ENCODE measurements at places on chromosomes 13 and 19.

- DNase-seq: no peak
Observed at GRCh38 chr19:3176715-3177501, 1.7 kb upstream of the S1PR4 start.

- no peak for DNase-seq
Observed at GRCh38 chr13:114096031-114096485, 36.4 kb downstream of the RASA3 start.

GRCh38 chr19:44517146-44517545 lies 12.3 kb downstream of the CEACAM20 start:
- DNase-seq: no peak

DNA sequence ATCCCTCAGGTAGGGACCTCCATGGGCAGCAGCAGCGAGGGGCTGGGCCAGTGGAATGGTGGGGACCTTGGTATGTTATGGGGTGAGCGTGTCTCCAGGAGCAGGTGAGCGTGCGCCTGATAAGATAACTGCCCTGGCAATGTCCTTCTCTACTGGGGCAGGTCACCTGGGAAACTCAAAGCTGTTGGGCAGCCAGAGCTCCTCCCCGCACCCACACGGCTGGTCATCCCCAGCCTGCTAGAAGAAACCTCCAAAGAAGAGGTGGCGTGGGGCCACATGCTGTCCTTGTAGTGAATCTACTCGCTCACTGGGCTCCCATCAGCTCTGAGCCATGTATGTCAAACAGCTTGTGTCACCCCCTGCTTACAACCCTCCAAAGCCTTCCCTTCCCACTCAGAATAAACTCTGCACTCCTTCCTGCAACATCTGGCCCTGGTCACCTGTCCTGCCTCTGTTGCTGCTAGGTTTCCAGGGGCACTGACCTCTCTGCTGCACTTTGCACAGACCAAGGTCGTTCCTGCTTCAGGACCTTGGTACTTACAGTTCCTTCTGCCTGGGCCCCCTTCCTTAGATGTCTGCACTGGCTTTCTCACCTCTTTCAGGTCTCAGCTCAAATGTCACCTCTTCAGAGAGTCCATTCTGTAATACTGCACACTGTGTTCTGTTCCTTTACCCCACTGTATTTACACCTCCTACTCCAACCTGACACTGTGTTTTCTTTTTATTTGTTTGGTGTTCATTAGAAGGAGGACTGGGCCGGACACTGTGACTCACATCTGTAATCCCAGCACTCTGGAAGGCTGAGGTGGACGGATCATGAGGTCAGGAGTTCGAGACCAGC lies 1.8 kb upstream of the ATP4A start:
- DNase-seq: no peak

DNA sequence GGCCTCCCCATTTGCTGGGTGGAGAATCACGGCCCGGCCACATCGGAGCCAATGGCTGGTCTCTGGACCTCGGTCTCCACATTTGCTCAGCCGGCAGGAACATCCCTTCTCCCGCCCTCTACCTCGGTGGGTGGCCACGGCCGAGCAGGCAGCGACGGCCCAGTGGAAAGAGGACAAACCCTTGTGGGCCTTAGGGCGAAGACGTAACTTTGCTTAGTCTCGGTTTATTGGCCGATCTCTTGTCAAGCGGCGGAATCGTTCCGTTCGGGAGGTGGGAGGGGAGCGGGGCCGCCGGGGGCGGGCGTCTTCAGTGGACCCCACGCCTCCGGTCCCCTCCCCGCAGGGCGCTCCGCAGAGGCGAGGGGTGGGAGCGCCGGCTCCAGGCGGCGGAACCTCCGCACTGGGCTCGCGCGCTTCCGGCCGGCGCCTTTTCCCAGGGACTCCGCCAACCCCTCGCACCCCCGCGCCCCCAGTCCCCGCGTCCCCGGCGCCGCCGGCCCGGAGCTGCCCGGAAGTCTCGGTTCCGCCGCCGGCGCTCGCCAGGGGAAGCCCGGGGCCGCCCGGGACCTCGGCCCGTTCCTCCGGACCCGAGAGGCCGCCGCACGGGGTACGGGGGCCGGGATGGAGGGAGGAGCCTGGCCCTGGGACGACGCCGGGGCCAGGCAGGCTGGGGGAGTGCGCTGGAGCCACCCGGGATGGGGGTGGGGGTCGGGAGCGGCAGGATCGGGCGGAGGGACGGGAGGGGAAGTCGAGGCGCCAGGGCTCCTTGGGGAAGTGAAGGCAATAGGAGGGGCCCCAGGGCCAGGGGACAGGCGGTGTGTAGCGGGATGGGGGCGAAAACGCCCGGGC lies at the start of gene ZNF580:
TSS of gene ZNF580 (plus strand) at position 426 of the 849 bp plus-strand sequence. CDS start 1,507 bp downstream, outside the sequence.
- DNase-seq: no peak

DNA sequence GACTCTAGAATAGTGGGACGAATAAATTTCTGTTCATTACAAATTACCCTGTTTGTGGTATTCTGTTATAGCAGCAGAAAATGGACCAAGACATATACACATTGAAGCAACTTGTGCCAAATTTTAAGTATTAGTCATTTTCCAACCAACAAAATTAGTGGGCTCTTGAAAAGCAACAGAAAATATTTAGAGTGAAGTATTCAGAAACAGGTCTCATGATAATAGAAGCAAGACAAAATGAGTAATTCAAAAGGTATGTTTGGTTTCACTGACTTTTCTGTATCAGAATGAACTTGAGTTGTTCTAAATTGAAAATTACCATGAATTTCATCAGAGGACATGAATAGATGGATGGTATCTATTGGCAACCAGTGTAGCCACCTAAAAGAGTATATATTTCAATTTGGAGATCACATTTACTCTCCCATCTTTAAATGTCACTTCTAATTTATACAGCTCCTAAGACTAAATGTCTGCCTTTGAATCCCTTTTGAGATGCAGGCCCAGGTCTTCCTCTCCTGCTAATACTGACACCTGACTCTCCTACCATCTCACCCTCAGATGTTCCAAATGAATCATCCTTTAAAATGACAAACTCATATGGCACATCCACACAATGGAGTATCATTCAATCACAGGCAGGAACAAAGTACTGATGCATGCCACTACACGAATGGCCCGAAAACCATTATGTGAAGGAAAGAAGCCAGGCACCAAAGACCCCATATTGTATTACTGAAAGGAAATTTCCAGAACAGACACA lies 40.7 kb upstream of the DOCK9 start:
- no peak for DNase-seq

GRCh38 chr19:1322198-1322981 lies 36.7 kb downstream of the EFNA2 start:
- no peak for DNase-seq

DNA sequence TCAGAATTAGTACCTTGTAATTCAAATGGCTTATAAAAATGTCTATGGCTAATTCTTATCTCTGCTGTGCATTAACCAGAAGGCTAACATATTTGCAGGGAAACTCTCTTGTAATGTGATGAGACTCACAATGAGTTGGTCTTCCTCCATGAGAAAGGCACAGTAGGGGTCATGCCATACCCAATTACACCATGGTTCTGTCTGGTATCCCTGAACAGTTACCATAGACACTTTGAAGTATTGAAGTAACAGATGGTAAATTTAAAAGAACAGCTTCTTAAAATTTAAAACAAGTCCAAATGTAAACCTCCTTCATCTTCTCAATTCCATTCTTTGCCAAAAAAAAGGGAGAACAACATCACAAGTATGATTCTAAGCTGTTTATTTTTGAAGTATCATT lies 22.6 kb upstream of the SLAIN1 start:
- no peak for DNase-seq

DNA sequence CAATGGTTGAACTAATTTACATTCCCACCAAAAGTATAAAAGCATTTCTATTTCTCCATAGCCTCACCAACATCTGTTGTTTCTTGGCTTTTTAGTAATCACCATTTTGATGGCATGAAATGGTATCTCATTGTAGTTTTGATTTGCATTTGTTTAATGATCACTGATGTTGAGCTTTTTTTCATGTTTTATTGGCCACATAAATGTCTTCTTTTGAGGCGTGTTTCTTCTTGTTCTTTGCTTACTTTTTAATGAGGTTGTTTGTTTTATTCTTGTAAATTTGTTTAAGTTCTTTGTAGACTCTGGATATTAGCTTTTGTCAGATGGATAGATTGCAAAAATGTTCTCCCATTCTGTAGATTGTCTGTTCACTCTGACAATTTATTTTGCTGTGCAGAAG lies 28.2 kb downstream of the ZNF714 start:
- DNase-seq: no peak

GRCh38 chr19:35856546-35857149 lies at the start of gene KIRREL2:
KIRREL2 (plus strand) TSS chr19:35856911; CDS start chr19:35857120, 209 bp downstream.
- DNase-seq: no peak

- no peak for DNase-seq
Observed at GRCh38 chr19:14519860-14520407, 1.7 kb upstream of the DNAJB1 start.

- DNase-seq: no peak
Observed at GRCh38 chr13:41827507-41828213, 133.2 kb downstream of the VWA8 start.

DNA sequence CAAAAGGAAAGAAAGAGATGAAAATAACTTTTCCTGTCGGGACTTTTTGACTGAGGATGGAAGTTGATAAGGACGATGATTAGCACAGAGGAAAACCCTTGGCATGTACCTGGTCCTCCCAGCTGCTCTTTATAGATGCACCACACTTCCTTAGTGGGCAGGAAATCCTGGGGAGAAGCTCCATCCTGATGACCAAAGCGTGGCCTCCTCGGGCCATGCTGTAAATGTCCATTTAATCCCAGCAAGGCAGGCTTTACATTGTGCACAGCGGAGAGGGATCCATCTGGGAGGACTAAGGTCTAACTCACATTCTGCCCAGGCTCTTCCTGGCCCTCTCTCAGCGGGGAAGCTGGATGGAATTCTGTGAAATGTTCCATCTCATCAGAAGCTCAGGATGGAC lies 113.5 kb downstream of the COL4A2 start:
- no peak for DNase-seq

GRCh38 chr13:93853912-93854311 lies 625.6 kb downstream of the DCT start:
- DNase-seq: no peak

DNA sequence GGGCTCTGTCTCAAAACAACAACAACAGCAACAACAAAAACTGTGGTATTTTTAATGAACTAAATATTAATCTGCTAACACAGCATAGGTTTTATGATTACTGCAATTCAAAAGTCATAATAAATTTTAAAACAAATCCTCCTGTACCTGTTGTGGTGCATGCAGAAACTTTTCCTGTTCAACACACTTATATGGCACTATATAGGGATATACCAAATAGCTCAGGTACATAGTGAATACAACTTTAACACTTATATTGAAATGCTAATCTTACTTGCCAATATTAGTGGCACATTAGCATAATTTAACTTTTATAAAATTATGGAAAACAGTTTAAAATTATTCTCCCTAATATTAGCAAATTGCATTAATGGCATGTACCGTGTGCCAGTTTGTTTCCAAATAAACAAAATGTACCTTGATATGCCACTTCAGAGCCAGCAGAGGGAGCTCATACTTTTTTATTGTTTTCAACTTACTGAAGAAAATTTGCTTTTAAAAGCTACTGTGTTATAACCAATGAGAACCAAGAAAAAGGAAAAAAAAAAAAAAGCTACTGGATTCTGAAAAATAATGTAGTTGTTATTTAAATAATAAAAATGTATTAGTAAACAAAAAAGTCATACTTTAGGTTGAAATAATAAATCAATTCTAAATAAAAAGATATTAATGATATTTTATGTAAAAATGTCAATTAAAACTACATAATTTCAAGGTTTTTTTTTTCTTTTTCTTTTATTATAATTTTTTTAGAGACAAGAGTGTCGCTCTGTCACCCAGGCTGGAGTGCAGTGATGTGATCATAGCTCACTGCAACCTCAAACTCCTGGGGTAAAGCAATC lies 18.0 kb upstream of the RBM26 start:
- DNase-seq: no peak

DNA sequence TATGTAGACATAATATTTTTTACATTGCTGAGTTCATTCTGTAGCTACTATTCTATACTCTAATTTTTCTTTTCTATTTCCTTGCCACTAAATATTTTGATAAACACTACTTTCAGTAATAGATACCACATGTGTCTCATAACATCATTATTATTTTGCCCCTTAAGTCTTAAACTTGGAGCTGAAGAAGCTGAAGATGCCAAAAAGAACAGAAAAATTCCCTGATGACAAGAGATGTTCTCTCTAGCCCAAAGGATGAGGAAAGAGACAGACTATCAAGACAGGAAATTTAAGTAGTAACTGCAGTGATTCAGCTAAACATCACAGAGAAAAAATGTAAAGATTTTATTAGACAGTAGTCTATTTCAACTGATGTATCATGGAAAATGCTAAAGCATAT lies 322.0 kb upstream of the KLHL1 start:
- no peak for DNase-seq

GRCh38 chr13:50106559-50106958 lies 91.3 kb downstream of the KCNRG start:
- DNase-seq: no peak

DNA sequence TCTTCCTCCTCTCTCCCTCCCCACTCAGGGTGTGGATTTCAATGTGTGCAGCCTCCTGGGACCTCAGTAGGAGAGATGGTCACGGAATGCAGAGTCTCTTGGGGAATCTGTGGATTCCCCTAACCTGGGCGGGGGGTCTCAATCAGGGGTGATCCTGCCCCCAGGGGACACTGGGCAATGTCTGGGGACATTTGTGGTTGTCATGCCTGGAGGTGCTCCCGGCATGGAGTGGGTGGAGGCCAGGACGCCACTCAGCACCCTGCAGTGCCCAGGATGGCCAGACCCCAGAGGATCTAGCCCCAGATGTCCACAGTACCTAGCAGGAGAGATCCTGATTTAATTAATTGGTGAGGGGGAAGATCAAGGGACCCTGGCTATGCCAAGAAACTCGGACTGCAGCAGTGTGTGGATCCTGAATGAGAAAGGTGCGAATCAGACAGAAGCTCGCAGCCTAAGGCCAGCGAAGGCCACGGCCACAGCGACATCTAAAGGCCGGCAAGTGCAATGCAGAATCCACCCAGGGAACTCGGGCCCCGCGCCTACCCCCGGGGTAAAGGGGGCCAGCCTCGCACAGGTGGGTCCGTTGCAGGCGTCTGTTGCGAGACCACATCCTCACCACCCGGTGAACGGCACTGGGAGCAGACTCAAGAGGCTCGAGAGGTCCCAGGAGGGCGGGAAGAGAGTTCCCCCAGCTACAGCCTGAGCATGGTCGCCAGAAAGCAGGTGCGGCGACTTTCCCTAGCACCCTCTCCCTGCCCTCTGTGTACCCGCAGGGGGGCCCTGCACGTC lies 88.8 kb downstream of the GNG7 start:
- DNase-seq: no peak

DNA sequence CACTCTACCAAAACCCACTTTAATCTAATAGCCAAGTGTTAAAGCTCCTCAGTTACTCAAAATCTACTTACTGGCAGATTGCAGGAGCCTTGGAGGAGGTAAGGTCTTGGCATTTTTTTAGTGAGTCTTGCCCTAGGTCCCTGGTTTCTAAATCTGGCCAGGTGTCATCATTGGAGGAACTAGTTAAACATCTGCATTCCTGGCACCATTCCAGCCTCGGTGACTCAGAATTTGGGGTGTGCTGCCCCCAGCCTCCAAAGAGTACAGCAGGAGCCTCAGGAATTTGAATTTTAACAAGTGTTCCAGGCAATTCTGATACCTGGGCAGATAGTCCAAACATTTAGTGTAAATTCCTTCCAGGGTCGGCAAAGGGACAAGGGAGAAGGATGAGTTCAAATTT lies 37.4 kb downstream of the KLF5 start:
- DNase-seq: no peak
